ENCODE measurements at places on chromosomes 5 and 9.

GRCh38 chr5:52457810-52458209, 329.9 kb upstream of the ITGA1 start:
- DNase-seq: no peak

- no peak for DNase-seq
Observed at GRCh38 chr9:113598883-113599282, 135.4 kb downstream of the RGS3 start.

DNA sequence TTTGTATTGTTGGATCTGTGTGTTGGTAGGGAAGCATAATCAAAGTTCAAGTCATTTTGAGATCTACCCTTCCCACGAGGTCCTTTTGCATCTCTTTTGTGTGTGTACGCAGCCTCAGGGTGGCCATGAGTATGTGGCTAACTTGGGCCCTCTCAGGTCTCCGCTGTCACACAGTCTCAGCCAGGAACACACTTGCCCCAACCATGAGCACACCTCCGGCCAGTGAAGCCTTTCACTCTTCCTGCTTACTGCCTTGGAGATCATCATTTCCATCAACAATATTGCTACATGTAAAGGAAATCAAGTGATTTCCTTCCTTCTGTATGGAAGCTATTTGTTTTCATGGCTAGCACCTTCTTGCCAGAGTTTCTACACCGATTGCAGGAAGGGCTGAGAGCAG, 13.9 kb downstream of the ZNF346 start:
- no peak for DNase-seq

GRCh38 chr9:92245005-92245797, 48.3 kb downstream of the IARS1 start:
- no peak for DNase-seq

- DNase-seq: no peak
Observed at GRCh38 chr5:172361566-172362238, 78.1 kb upstream of the UBTD2 start.

GRCh38 chr5:169288066-169288930, 12.6 kb downstream of the SLIT3 start:
- DNase-seq: no peak
